Spleen (tissue), 13 donors: ENCODE measurements at places on chromosomes 6 and 20. TPM values are rescaled to one million over a fixed set of nuclear protein-coding genes. Genes with fewer than 3 reads are reported as not detected.

Gene ASF1A
- total RNA-seq = 16.5 TPM

Gene IPCEF1
- total RNA-seq = 28.3 TPM

GRCh38 chr20:41167118-41167470, 29.8 kb downstream of the PLCG1 start:
- H3K27ac ChIP-seq = no peak overlapping the region
- no peaks in the 10 kb centered on the region for H3K27me3 ChIP-seq
- H3K36me3 ChIP-seq = peaks cover 100% of the 10 kb centered on the region
- no peak overlapping the region for H3K4me3 ChIP-seq

GRCh38 chr6:132713352-132714134, at the start of gene VNN1:
Gene VNN1, minus strand, starts transcription at chr6:132714055. Its CDS starts 20 bp downstream, at chr6:132714035.
- peak within 1 kb of the TSS; percentile 91 for H3K27ac ChIP-seq
- H3K36me3 ChIP-seq = no peaks in the 10 kb centered on the region
- DNase-seq = no peak
- no peaks in the 10 kb centered on the region for H3K4me1 ChIP-seq

DNA sequence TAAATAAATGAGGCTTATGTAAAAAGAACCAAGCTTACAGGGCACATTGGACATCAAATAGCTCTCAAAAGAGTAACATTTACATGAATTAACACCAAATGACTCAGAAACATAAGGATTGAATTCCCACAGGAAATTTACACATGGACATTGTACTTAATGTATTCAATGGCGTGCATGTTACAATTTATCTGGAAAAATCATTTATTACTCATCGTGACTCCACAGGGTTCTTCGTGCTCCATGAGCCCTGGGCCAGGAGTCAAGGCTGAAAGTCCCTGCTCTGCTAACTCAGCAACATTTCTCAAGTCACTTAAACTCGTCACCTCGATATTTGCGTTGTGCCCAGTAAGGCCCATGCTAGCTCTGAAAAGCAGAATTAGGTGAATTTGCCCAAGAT, 158.5 kb downstream of the PHACTR1 start:
- no peak for DNase-seq
- H3K4me3 ChIP-seq = no peak overlapping the region
- H3K27ac ChIP-seq = no peak overlapping the region
- no peaks in the 10 kb centered on the region for H3K27me3 ChIP-seq

- H3K4me1 ChIP-seq = no peaks in the 10 kb centered on the region
- no peak overlapping the region for H3K27ac ChIP-seq
- H3K27me3 ChIP-seq = no peaks in the 10 kb centered on the region
- no peak for DNase-seq
These were observed 41.8 kb upstream of the FUT9 start for GRCh38 chr6:95973976-95974375.

- H3K4me3 ChIP-seq = no peak overlapping the region
- H3K36me3 ChIP-seq = no peaks in the 10 kb centered on the region
- DNase-seq = no peak
These were observed 116.8 kb upstream of the ARID1B start for GRCh38 chr6:156660389-156660788.

- H3K4me3 ChIP-seq = no peak overlapping the region
- H3K27ac ChIP-seq = no peak overlapping the region
- no peaks in the 10 kb centered on the region for H3K36me3 ChIP-seq
- no peaks in the 10 kb centered on the region for H3K27me3 ChIP-seq
- no peaks in the 10 kb centered on the region for H3K4me1 ChIP-seq
- DNase-seq = peak; percentile 64
These were observed 254.9 kb downstream of the TAF4 start for GRCh38 chr20:61810738-61811135.

DNA sequence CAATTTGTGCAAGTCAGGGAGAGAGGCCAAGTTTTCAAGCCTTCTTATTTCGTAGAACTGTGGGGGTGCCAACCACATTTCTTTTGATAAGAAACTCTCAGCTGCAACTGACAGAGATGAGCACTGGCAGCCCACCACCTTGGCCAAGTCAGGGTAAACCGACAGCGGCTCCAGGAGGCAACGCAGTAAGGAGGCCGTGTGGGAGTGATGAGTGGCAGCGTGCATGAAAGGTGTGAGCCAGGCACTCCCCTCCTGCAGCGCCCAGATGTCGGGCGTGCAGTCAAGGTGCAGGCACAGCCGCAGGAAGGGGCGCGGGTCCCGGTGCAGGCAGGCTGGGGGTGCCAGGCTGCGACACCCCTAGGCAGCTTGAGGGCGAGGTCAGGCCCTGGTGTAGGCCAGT, 49.2 kb upstream of the HDAC2 start:
- no peaks in the 10 kb centered on the region for H3K4me1 ChIP-seq
- DNase-seq = no peak
- H3K27ac ChIP-seq = no peak overlapping the region
- no peak overlapping the region for H3K4me3 ChIP-seq
- no peaks in the 10 kb centered on the region for H3K36me3 ChIP-seq

DNA sequence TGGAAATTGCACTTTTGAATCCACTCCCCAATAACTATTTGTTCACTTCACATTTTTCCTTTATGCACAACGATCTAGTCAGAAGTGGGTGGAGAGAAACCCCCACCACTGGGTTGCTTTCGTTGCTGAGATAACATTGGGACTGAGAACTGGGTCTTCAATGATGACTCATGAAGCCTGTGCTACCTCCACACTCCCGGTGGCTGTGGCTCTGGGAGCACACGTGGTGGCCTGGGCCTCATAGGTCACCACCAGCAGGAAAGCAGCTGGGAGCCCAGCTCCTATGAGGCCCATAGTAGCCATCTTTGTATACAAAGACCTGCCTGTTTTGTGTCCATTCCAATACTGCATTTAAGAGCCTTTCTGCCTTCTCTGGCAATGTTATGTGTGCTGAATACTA, 178.0 kb upstream of the SASH1 start:
- H3K27ac ChIP-seq = no peak overlapping the region
- H3K27me3 ChIP-seq = no peaks in the 10 kb centered on the region
- DNase-seq = no peak
- H3K4me1 ChIP-seq = no peaks in the 10 kb centered on the region
- no peaks in the 10 kb centered on the region for H3K36me3 ChIP-seq
- no peak overlapping the region for H3K4me3 ChIP-seq

DNA sequence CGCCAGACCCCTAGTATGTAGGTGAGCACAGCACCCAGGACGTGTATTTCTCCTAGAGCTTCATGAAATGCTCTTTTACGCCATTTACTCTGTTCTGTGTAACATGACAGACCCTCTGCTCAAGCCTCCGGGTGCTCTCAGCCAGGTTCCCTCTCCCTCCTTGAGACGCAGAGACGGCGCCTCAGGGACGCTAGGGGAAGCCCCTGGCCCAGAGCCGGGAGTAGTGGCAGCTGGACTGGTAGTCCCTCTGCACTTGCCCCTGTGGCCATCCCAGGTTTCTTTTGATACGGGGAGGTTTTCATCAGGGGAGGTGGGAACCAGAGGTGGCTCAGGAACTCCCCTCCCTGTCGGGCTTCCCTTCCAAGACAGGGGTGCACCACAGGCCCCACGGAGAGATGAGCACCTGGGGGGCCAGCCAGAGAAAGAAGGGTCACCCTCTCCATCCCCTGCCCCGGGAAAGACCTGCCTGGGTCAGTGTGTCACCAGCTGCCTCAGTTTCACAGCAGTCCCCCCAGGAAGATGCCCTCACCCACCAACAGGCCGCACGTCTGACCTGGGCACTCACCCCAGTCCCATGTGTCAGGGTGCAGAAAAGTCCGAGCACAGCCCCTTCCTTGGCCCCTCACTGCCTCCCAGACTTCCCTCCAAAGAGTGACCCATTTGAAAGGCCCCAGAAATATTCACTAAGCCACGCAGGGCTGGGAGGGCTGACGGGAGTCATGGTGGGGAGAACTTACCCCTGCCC, 58.1 kb upstream of the AFDN start:
- no peaks in the 10 kb centered on the region for H3K27me3 ChIP-seq
- H3K27ac ChIP-seq = no peak overlapping the region
- H3K4me1 ChIP-seq = no peaks in the 10 kb centered on the region
- H3K4me3 ChIP-seq = no peak overlapping the region

GRCh38 chr6:81933089-81933488, 180.6 kb upstream of the TENT5A start:
- no peak overlapping the region for H3K27ac ChIP-seq
- peaks cover under 1% of the 10 kb centered on the region for H3K4me1 ChIP-seq
- no peak for DNase-seq
- no peak overlapping the region for H3K4me3 ChIP-seq
- H3K36me3 ChIP-seq = no peaks in the 10 kb centered on the region

- no peaks in the 10 kb centered on the region for H3K36me3 ChIP-seq
- H3K4me3 ChIP-seq = no peak overlapping the region
- no peak overlapping the region for H3K27ac ChIP-seq
- no peak for DNase-seq
- H3K27me3 ChIP-seq = no peaks in the 10 kb centered on the region
These were observed 163.4 kb upstream of the HEY2 start for GRCh38 chr6:125586074-125586473.
